Activated T-helper 9 cell treated with anti-CD3 and anti-CD28 coated beads, Interleukin-2, amount 50 U/mL, for 16 hours (primary cell): ENCODE measurements at places on chromosomes 16 and 17.

DNA sequence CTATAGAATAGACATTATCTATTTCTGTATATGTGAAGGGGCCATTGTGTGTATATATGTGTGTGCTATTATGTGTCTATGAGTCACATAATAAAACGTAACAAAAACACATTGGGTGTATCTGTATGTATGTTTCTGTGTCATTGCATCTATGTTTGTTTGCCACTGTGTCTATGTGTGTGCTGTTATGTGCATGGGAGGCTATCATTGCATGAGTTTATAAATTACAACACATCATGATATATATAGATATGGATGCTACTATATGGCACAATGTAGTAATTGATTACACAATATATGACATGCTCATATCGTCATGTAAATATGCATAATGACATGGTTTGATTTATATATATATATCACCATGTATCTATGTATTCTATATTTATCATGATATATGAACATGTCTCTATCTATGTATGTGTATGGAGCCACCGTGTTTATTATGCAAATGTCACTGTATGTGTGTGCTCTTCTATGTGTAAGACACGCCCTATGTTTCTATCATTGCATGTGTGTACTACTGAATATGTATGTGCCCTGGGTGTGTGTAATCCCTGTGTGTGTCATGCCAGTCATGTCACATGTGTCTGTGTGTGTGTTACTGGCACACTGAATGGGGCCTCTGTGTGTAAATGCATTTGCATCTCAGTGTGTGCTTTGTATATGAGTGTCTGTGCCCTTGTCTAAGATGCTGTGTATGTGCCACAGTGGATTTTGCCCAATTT lies 1.4 kb upstream of the TSPOAP1 start:
- DNase-seq: no peak

DNA sequence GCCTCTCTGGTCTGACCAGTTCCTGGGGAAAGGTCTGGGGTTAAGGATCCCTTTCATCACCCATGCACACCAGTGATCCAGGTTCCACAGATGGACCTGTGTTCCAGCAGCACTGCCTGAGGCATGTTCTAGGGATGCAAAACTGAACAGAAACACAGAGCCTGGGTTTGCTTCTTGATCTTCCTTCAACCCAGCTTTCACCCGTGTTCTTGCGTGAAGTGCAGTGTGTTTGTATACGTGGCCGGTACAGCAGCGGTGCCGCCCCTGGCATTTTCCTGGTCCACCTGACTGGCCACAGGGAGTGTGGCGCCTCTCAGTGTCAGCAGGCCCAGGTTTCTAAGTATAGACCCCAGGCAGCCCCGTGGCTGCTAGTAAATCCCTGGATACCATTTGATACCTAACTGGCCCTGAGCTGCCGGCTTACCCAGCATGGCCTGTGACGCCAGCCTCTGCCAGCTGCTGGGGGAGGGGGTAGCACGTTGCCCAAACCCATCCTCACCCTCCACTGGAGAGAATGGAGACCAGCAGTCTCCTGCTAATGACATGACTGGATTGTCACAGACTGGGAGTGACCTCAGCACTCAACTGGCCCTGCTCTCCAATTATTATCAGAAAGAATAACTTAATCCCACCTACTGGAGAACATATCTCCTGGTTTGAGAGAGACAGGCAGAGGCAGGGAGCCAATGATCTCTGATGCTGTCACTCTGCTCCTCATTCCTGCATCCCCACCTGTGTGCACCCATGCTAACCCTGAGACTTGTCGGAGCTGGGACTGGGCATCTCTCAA lies 59.2 kb upstream of the LGALS9 start:
- DNase-seq: no peak

DNA sequence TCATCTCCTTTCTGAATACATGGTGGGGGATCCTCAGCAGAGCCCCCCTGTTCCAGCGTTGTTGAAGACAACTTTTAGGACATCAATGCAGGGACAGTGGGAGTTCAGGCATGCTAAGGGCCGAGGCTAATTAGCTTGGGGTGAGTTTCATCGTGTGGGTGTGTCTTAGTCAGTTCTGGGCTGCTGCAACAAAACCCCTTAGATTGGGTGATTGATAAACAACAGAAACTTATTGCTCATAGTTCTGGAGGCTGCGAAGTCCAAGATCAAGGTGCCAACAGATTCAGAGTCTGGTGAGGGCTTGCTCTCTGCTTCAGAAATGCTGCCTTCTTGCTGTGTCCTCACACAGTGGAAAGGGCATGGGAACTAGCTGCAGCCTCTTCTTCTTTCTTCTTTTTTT lies 214.0 kb downstream of the NTN1 start:
- no peak for DNase-seq

DNA sequence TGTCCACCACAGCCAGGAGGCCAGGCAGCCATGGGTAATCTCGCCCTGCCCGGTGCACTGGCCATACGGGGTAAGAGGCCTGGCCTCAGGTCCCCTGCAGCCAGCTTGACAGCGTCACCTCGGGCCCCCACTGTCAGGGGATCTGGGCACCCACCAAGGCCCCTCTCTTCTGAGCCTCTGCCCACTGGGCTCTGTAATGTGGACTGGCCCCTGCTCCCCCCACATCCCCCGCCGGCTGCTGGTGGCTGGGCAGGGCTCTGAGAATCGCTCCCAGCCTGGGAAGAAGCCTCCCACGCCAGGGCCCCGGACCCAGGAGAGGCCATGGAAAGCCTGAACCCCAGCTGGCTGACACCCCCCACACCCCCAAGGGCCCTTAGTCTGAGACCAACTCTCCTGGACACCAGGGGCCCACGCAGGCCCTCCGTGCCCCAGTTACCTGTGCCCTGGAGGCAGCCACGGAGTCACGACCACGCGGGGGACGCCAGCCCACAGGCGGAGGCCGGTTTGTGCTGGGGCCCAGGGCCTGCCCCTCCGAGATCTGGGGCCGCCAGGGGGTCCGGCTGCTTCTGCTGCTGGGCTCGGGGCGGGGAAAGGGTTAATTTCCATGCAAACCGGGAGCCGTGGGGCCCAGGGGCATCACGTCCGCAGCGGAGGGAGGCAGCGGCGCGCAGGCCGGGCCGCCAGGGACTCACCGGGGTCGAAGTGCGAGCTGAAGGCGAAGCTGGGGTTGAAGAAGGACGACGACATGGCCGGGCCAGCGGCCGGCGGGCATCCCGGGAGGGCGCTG lies at the start of gene PVALEF:
Gene PVALEF, plus strand, starts transcription at position 262 of the 787 bp plus-strand sequence. CDS start 15,720 bp downstream, outside the sequence.
- no peak for DNase-seq

DNA sequence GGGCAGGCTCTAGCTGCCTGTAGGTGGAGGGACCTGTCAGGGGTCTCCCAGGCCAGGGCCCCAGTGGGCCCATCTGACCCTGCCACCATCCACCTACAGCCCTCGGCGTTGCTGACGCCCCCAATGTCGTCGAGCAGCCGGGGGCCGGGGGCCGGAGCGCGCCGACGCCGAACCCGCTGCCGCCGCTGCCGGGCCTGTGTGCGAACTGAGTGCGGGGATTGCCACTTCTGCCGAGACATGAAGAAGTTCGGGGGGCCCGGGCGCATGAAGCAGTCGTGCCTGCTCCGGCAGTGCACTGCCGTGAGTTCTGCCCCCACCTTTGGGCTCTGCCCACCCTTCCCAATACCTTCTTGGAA lies 2.2 kb downstream of the FBXL19 start:
- no peak for DNase-seq

GRCh38 chr17:2560658-2561057 lies 32.8 kb upstream of the PAFAH1B1 start:
- no peak for DNase-seq

DNA sequence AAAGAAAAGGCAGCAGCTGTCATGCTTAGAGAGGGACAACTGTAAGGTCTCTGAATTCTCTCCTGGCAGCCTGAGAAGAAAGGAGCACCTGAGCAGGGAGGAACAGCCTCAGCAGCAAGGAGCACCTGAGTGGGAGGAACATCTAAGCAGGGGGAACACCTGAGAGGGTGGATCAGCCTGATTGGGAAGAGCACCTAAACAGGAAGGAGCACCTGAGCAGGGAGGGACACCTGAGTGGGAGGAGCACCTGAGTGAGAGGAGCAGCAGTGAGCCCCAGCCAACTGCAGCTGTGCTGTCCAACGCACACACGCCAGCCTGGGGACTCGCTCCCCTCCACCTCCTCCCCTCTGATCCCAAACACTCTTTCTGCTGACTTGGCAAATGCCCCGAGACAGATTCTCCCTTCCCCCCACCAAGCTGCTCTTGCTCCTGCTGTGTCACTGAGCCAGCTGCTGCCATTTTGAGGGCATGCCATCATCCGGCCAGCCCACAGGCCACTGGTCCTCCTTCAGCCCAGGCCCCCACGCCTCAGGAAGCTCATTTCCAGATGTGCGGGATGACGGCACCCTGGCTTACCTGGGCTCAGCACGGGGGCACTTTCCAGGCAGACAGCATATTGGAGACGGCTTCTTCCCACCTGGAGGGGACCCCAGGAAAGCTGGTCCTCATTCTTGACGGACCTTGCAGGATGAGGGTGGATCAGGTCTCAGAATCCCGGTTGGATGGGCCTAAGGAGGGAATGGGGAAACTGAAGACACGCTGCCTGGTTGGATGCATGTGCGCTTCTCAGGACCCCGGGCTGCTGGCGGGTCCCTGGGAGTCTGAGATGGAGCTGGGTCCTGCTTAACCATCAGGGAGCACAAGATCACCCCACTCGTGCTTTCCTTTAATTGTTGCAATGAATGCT lies 57.7 kb upstream of the RBFOX3 start:
- DNase-seq: no peak

DNA sequence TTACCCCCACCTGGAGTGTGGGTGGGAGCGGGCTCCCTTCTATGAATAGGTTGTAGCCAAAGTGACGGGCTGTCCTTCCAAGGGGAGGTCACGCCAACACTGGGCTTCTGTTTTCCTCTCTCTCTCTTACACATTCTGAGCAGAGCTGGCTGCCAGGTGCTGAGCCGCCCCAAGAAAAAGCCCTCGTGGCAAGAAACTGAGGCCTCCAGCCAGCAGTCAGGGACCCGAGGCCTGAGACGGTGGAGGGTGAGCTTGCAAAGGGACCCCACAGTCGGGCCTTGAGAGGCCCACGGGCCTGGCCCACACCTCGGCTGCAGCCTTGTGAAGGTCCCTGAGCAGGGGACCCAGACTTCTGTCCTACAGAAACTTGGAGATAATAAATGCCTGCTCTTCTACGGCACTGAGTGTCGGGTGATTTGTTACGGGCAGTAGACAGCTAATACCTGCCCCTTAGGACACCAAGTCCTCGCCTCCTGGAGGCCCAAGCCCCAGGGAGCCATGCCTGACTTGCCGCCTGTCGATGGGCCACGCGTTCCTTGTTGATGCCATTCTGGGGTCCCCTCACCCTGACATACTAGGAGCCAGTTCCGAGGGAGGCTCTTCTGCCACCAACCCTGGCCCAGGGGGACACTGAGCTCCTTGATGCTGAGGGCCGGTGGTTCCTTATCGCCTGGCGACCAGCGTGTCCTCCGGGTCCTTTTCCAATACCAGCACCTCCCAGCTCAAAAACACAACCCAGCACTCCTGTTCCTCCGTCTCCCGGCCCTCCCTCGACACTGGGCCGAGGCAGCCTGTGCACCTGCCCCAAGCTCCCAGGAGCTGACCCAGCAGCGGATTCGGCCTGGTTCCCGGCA lies 26.1 kb downstream of the SLC25A10 start:
- DNase-seq: no peak

DNA sequence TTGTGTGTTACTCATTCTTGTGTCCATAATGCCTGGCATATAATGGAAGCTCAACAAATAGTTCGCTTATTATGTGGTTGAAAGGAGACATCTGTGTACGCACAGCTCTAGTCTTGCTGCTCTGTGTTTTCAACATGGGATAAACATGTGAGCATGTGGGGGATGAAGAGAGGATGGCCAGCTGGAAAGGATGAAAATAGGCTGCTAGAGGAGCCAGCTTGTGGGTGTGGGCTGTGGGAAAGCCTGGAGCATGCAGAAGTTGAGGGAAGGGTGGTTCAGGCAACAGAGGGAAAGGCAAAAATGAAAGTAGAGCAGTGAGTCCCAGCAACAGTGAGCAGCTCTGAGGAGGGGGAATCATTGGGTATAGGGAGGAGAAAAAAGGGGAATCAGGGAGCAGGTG lies 324.6 kb upstream of the CDH11 start:
- DNase-seq: no peak

- DNase-seq: no peak
Observed at GRCh38 chr17:61009663-61010062, 332.0 kb downstream of the BCAS3 start.

GRCh38 chr17:55426851-55427586 lies 5.4 kb upstream of the MMD start:
- no peak for DNase-seq

DNA sequence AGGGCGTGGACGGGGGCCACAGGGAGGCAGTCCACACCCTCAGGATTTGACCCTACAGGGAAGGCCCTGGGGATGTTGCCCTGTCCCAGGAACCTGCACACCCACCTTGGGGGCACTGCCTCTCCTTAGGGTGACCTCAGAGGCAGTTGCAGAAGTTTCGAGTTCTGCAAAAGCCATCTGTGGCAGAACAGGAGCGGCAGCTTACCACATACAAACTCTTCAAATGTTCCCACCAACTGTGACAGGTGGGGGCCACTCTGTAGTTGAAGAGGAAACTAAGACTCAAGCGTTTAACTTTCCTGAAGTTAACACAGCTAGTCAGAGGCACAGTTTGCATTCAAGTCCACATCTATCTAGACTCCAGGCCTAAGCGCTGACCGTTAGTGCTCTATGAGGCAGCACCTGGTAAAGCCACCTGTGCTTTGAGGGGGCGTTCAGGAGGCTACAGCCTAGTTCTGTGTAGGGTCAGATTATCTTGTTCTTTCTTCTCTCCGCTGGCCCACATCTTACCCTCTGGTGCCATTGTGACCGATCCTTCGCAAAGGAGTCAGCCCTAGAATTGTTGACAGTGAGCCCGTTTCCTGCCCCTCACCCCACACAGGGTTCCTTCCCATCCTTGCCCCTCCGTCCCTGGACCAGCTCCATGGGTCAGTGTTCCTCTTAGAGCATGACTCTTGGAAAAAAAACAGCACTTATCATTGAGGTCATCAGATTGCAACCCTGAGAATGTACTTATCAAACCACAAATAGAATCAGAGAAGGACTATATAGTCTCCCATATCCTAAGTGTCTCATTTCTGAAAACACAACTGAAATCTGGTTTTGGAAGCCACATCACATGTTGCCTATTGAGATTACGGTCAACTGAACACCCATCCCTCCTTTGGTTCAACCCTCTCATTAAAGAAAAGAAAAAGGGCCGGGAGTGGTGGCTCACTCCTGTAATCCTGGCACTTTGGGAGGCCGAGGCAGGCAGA lies 45.4 kb downstream of the CDH1 start:
- no peak for DNase-seq

DNA sequence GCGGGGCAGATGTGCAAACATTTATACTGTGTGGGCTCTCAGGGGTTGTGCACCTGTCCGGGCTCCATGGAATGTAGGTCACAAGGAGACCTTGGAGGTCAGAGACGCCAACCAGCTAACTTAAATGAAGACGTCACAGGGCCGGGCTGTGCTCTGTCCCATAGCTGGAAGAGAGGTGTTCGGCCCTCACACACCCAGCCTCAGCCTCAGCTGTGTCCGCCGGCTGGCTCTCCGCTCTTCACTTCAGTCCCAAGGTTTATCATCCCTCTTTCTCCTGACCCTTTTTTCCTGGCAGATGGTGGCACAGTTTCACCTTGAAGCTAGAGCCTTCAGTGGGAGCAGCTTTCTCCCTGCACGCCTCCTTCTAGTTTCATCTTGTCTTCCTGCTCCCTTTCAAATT lies 6.0 kb upstream of the RBFOX3 start:
- DNase-seq: no peak
